ENCODE measurements at places on chromosomes 13 and 19.

DNA sequence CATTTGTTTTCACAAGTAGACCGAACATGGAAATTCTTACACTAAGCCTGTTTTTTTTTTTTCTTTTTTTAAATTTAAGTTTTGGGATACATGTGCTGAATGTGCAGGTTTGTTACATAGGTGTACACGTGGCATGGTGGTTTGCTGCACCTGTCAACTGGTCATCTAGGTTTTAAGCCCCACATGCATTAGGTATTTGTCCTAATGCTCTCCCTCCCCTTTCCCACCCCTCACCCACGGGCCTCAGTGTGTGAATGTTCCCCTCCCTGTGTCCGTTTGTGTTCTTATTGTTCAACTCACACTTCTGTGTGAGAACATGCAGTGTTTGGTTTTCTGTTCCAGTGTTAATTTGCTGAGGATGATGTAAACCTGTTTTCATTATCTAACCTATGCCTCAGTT lies 2.6 kb downstream of the NLRP4 start:
- no peak for DNase-seq

GRCh38 chr19:40803857-40804782 lies 5.1 kb downstream of the EGLN2 start:
- peak; percentile 32 for DNase-seq

GRCh38 chr13:73767747-73768315 lies 366.4 kb downstream of the KLF12 start:
- DNase-seq = no peak

DNA sequence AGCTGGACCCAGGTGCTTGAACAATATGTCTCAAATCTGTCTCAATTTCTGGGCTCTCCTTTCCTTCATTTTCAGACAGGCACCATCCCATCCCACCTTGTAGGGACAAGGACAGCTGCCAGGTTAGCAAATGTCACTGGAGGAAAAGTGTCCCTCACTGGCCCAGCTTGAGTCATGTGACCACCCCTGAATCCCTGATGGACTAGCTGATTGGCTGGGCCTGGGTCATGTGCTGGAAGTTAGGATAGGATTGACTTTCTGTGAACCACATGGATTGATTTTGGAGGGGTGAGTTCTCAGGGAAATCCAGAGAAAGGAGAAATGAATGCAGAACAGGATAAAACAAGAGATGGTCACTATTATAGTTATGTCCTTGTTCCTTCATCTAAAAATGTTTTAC lies 28.2 kb upstream of the FXYD3 start:
- DNase-seq = no peak

DNA sequence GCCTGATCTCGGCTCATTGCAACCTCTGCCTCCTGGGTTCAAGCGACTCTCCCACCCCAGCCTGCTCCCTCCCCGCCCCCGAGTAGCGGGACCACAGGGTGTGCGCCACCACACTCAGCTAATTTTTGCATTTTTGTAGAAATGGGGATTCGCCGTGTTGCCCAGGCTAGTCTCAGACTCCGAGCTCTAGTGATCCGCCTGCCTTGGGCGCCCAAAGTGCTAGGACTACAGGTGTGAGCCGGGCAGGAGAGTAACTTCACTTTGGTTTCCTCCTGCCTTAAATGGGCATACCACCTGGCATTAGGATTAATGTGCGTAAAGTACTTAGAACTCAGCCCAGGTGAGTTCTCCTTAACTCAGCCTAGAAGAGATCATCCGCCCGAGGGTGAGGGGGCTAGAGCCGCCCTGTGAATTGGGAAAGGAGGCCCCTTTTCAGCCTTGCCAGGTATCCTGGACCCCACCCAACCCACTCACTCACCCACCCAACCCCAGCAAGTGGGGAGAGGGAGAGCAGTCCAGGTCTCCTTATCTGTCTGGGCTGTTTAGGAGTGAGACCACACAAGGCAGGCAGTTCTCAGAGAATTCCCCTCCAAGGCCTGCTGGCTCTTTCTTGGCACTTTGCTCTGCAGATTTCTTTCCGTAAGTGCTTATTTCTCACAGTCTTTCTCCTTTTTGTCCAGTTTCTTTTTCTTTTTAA lies 1.2 kb upstream of the ZFP36 start:
- DNase-seq = no peak

GRCh38 chr13:22168437-22169190 lies 497.7 kb downstream of the FGF9 start:
- DNase-seq = no peak

GRCh38 chr19:29934781-29935180 lies 7.3 kb upstream of the URI1 start:
- DNase-seq = no peak

- no peak for DNase-seq
Observed at GRCh38 chr13:39773833-39774232, 118.4 kb downstream of the COG6 start.

DNA sequence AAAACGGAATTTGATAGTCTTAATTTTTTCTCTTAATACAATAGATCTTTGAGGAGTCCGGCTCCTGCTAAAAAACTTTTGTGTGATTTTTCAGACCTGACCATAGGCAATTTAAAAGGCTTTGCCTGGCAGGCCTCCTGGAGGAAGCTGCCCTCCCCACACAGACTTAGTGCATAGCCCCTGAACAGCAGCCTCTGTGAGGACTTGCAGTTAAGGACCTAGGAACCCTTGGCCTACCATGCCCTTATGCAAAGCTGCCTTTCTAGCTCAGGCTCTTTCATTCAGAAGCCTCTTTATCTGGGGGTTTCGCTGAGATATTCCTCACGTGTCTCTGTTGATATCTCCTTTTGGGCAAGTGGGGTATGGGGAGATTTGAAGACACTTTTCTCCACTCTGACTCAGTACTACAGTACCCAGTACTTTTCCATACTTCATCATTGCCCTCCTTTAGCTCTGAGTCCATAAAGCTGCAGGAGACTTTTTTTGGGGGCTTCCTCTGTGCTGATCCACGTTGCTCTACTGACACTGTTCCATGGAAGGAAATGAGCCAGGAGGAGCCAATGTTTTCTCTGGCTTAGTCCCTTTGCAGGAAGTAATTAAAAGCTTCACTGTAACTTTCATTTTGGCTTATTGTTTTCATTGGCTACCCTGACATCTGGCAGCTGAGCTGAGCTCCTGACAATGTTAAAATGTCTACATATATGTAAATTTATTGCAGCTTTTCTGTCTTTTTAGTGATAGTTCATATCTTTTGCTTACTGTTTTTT lies 283.1 kb downstream of the TDRD3 start:
- DNase-seq = no peak

- no peak for DNase-seq
Observed at GRCh38 chr13:98880677-98881076, 97.2 kb downstream of the DOCK9 start.

DNA sequence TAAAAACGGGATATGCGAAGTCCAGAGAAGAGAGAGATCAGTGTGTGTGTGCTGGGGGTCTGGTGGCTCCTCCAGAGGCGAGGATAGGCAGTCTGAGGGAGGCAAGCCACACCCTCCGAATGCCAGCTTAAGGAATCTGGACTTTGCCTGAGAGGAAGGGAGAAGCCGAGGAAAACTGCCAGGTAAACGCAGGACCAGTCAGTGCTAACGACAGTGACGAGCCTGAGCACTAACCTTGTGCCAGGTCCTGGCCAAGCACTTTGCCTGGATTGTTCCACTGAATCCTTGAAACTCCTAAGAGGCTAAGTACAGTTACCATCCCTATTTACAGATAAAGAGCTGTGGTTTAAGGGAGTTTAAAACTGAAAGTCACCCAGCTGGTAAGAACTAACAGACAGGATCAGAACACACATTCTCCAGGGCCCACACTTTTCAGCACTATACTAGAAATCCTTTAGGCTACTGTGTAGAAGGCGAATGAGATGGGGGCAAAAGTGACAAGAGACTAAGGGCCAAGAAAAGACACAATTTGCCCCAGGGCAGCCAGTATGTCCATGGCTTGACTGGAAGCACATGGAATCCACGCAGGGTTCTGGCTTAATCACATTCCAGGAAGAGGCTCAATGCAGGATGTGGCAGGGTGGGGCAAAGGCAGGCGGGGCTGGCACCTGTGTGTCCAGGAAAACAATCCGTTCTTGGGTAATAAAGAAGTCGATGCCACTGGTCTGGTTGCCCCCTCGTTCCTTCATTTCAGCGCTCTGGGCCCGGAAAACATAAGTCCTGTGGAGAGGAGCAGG lies 15.1 kb downstream of the SMG9 start:
- no peak for DNase-seq

DNA sequence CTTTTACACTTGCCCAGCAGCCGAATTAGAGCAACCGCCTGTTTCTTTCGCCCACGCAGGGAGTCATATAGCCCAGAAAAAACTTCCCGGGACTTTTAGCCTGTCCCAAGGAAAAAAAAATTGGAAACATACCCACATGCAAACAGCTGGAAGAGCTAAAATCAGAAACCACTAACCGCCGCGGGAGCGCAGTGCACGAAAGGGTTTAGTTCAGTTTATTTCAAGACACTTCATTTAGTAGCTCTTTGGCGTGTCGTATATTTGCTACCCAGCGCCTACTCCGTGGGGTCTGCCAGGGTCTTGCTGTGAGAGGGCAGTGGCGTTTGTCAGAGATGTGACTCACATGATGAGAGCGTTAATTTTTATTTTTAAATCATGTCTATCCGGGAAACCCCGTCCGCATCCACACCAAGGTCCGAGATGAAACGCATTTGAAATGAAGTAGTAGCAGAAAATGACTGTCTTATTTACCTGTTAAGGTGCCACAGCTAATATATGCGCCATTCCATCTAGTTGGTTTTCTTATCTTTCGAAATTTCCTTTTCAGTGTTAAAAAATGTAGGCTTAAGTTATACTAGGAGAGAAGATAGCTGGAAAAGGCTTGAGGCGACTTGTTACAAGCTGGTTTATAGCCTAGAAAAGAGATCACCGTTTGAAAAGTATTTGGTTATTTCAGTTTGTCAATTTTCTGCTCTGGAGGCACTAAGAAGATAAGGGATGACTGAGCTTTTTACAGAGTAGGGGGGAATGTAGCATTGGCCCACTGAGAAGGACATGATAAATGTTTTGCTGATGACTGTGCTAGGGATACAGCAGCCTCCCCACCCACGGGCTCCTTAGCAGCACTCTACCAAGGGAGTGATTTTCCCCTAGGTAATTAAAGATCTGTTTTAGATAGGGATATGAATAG lies 1.7 kb downstream of the KLF5 start:
- no peak for DNase-seq

- no peak for DNase-seq
Observed at GRCh38 chr19:5182751-5183150, 157.9 kb downstream of the PTPRS start.

DNA sequence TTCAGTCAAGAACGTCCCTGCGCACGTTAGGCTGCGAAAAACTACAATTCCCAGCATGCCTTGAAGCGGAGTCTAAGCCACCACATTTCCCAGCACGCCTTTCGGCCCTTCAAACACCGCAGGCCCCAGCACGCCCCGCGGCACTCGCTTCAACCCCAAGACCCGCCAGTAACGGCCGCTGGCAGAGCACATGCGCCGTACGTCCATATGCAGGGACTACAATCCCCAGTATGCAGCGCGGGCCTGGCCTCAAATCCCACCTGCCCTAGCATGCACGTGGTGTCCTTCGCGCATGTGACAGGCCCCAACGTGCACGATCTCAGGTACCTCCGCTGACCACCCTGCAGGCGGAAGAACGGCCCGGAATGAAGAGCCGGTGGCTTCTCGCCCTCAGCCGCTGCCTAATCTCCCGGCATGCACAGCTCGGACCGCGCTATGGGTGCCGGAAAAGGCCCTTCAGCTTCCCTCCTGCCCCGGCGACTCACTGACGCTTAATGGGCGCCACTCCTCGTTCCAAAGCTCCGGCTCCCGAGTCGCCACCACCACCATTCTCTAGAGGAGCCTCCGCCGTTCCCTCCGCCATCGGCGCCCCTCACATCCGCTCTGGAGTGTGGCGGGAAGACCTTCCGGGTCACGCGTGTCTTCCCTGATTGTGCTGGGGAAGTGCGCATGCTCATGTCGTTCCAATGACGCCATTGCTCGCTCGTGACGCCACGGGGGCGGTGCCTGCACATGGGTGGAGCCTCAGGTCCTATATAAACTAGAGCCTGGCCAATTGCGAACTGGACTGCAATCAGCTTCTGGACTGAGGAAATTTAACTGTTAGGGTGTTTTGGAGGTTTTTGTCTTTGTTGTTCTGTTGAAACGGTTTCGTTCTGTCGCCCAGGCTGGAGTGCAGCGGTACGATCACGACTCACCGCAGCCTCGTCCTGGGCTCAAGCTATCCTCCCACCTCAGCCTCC lies at the start of gene DUS3L:
Gene DUS3L (minus strand): TSS at position 605 of the 962 bp plus-strand sequence. CDS start 22 bp downstream, at position 583.
- peak; percentile 100 for DNase-seq

- no peak for DNase-seq
Observed at GRCh38 chr19:38221919-38222830, 1.8 kb downstream of the DPF1 start.

DNA sequence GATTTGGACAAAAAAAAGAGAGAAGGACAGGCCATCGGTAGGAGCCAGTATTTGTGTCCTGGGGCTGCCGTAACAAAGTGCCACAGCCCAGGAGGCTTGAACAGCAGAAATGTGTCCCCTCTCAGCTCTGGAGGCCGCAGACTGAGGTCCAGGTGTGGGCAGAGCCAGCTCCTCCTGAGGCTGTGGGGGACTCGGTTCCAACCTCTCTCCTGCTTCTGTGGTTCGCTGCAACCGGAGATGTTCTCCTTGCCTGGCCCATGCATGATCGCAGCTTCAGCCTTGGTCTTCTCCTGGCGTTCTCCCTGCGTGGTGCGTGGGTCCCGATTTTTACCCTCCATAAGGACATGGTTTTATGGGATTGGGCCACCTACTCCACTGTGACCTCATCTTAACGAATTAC lies 85.9 kb upstream of the SOX1 start:
- no peak for DNase-seq

DNA sequence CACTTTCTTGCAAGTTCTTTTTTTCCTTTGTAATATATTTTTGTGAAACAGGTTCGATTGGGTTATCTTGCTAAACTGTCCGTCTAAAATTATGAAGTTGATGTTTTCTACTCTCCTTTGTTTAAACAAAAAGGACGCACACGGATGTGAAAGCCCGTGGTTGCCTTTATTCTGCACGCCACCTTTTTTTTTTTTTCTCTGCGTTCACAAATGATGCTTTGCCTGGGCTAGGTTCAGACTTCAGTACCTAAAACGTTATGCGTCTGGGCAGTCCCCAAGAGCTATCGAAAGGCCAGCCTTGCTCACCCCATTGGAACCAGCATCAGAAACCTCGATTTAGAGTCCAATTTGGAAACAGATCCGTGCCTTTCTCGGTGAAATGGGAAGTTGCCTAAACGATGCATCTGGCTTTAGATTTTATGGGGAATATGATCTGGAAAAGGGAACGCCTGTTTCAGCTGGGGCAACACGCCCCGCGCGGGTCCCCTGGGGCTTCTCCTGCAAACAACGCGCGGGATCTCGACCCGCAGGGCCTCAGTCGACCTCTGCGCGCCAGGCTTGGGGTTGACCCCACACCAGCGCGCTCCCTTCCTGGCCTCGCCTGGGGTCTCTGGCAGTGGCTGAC lies 113.9 kb downstream of the KCNRG start:
- DNase-seq = no peak

- DNase-seq = no peak
Observed at GRCh38 chr19:49261602-49262001, 63.4 kb downstream of the SLC6A16 start.
